ENCODE measurements at places on chromosomes 1 and 21. TPM values are rescaled to one million over a fixed set of nuclear protein-coding genes. Genes with fewer than 3 reads are reported as not detected.

LAD1 gene
- 3.9 TPM for total RNA-seq

NPHS2 gene
- not detected for total RNA-seq

RIPPLY3 gene
- total RNA-seq = not detected

F3 gene
- 36.0 TPM for total RNA-seq

GREM2 gene
- not detected for total RNA-seq

LCE1D gene
- not detected for total RNA-seq

DNA sequence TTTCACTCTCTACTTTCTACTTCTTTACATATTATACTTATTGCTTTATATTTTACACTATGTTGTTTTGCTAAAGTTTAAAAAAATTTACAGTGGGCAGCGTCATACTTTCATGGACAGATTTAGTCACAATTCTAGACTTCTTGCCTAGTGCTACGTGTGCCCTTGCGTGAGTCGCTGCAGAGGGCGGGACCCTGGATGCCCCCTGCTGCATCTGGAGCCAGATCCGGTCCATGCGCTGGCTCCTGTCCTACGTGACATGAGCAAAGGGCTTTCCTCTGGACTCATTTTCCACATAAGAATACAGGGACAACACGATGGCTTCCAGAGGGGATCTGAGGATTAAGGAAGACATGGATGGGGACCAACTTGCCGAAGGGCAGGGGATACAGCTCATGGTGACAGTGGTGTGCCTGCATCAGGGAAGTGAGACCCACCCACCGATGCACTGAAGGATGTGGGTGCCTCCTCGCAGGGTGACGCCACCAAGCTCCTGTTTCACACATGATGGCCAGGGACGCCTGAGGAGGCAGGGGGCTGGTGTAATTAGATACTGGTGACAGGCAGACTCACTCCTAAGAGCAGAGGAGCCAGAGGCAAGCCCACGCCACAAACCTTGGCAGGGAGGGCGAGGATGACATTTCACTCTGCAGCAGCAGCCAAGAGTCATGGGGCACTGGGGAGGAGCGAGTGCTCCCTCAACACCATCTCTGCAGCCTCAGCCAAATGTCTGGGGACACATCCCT, 86.6 kb downstream of the DMRTB1 start:
- H3K4me1 ChIP-seq = peaks cover 7% of the 10 kb centered on the region
- no peak overlapping the region for H3K4me3 ChIP-seq
- H3K27ac ChIP-seq = no peak overlapping the region
- DNase-seq = peak; percentile 29
- no peaks in the 10 kb centered on the region for H3K36me3 ChIP-seq
- peaks cover 30% of the 10 kb centered on the region for H3K27me3 ChIP-seq

GRCh38 chr1:113369040-113369439, 21.3 kb upstream of the MAGI3 start:
- no peak overlapping the region for H3K27ac ChIP-seq
- no peak for DNase-seq
- H3K27me3 ChIP-seq = no peaks in the 10 kb centered on the region
- H3K36me3 ChIP-seq = no peaks in the 10 kb centered on the region
- H3K4me3 ChIP-seq = no peak overlapping the region

DNA sequence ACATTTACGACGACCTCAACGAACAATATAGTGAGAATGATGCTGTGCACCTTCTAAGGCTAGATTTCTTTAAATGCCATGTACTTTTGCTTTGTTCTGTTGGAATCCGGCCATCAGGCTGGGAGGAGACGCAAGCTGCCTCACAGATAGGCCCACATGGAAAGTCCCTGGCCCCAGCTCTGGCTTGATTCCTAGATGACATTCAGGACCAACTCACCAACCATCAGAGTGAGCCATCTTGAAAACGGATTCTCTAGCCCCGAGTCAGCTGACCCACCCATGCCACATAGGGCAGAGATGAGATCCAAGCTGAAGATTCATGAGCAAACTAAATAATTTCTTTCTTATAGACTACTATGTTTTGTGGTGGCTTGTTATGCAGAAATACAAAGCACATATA, 164.4 kb downstream of the ZNF281 start:
- no peaks in the 10 kb centered on the region for H3K27me3 ChIP-seq
- H3K4me3 ChIP-seq = no peak overlapping the region
- H3K27ac ChIP-seq = no peak overlapping the region
- peaks cover 4% of the 10 kb centered on the region for H3K4me1 ChIP-seq
- DNase-seq = peak; percentile 14
- H3K36me3 ChIP-seq = no peaks in the 10 kb centered on the region

DNA sequence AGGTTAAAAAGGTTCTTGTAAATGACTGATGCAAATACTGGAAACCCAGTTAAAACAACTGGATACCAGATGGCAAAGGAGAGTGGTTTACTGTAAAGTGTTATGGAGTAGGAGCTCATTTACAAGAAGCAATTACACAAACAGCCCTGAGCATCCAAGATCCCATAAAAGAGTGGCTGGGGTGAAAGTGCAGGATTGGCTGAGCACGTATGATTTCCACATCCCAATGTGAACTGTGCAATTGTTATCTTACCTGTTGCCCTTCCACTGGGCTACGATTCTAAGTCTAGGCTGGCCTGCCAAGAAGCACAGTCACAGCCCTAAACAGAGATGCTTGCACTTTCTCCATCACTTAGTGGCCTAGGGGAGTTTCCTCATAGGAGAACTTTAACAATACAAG, 277.6 kb upstream of the RUNX1 start:
- H3K4me3 ChIP-seq = no peak overlapping the region
- H3K4me1 ChIP-seq = no peaks in the 10 kb centered on the region
- peaks cover 3% of the 10 kb centered on the region for H3K27me3 ChIP-seq
- H3K27ac ChIP-seq = no peak overlapping the region

- H3K27me3 ChIP-seq = no peaks in the 10 kb centered on the region
- no peak overlapping the region for H3K27ac ChIP-seq
- no peaks in the 10 kb centered on the region for H3K36me3 ChIP-seq
- no peak for DNase-seq
- H3K4me3 ChIP-seq = no peak overlapping the region
These were observed 3.2 kb upstream of the TMEM63A start for GRCh38 chr1:225885336-225885735.

GRCh38 chr1:220873868-220874655, 5.2 kb upstream of the HLX start:
- H3K36me3 ChIP-seq = no peaks in the 10 kb centered on the region
- no peak overlapping the region for H3K4me3 ChIP-seq
- peak; percentile 79 for DNase-seq
- H3K4me1 ChIP-seq = peaks cover 43% of the 10 kb centered on the region
- peaks cover 6% of the 10 kb centered on the region for H3K27me3 ChIP-seq
- no peak overlapping the region for H3K27ac ChIP-seq

DNA sequence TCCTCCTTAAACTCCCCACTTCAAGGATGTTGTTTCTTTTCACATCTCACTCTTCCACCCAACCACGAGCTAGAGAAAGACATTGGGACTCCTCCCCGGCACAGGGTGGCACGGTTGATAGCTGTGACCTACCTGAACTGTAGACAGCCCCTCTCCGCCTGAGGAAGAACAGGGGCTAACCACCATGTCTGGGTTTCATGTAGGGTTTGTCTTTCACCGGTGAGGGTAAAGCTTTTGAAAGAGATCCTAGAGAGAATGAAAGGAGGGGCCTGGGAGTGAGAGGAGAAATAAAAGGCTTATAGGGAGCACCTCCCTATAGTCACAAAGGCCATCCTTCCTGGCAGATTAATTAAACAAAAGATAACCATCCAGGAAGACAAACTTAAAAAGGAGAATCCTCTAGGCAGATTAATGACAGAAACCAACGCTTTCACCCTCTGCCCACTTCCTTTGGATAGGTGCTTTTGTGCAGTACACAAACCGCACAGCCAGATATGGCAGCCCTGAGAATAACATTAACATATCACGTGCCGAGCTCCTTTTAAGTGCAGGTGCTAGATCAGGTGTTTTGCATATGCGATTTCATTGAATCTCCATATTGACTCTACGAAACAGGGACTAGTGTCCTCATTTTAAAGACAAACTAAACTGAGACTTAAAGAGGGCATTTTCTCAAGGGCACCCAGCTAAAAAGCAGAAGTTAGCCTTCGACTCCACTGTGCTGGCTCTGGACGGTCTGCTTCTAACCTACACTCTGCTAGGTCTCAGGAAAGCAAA, 178.1 kb upstream of the RUNX1 start:
- peaks cover 9% of the 10 kb centered on the region for H3K4me1 ChIP-seq
- DNase-seq = no peak
- no peaks in the 10 kb centered on the region for H3K27me3 ChIP-seq
- no peaks in the 10 kb centered on the region for H3K36me3 ChIP-seq

DNA sequence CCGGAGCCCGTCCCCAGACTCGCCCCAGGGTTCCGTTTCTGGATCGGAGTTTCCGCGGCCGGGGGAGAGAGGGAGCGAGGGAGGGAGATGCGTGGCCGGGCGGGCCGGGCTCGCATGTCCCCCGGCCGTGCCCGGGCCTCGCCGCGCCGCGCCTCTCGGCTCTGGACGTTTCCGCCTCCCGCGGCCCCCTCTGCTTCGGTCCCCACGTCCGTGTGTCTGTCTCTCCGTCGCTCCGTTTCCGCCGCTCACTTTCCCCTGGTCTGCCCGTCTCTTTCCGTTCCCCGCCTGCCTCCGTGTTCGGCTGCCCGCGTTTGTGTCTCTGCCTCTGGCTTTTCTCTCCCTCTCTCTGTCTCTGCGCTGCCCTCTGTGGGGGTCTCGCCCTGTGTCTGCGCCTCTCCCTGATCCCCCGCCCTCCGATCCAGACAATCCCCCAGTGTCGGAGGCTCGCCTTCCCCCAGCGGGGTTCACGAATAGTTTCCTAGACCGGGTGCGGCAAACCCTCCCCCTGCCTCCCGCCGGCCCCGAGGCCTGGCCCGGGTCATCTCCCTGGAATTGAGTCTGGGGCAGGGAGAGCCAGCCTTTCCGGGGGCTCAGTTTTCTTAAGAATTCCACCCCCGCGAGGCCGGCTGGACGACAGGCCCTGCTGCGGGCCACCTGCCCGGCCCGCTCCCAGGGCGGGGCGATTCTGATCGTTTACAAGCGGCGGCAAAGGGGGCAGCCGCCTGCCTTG, 735 bp downstream of the NBL1 start:
- peak overlapping the region; percentile 92 for H3K27ac ChIP-seq
- H3K27me3 ChIP-seq = no peaks in the 10 kb centered on the region
- peak overlapping the region; percentile 72 for H3K4me3 ChIP-seq
- H3K4me1 ChIP-seq = peaks cover 32% of the 10 kb centered on the region
- H3K36me3 ChIP-seq = no peaks in the 10 kb centered on the region

DNA sequence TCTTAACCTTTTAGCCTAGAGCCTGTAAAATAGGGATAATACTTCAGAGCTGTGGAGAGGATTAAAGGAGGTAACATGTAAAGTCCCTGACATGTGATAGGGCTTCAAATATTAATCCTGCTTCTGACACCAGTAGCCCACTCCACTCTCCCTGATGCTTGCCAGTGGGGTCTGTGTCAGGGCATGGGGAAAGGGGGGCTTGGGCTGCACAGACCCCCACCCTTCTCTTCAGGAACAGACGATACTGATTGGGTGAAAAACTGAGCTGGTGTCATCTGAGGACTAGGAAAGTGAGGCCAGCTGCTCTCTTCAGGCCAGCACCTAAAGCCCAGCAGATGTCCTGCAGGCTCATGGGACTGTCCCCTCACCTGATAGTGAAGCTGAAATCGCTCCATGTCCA, 27.0 kb upstream of the MEF2D start:
- H3K4me3 ChIP-seq = no peak overlapping the region
- H3K27me3 ChIP-seq = no peaks in the 10 kb centered on the region
- no peak for DNase-seq
- H3K36me3 ChIP-seq = no peaks in the 10 kb centered on the region

DNA sequence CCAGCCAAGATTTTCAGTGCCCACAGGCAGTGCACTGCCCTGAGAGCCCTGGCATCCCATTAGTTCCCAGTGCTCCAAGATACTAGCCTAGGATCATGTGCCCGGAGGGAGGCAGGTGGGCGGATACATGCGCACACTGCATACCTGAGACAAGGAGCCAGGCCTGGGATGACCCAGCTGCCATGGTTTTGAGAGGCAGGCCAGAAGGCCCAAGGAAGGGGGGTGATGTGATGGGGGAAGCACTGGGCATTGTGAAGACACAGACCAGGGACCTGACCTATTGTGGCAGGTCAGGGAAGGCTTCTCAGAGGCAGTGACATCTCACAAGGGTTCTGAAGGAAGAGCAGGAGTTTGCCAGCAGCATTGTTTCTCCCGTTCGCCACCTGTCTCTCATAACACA, 3.6 kb downstream of the ZC3H12A start:
- no peak for DNase-seq
- peak overlapping the region; percentile 93 for H3K27ac ChIP-seq
- H3K27me3 ChIP-seq = no peaks in the 10 kb centered on the region
- peaks cover 6% of the 10 kb centered on the region for H3K36me3 ChIP-seq
- H3K4me3 ChIP-seq = peak overlapping the region; percentile 92

GRCh38 chr1:181135437-181135731, 46.9 kb downstream of the IER5 start:
- no peaks in the 10 kb centered on the region for H3K27me3 ChIP-seq
- no peaks in the 10 kb centered on the region for H3K36me3 ChIP-seq
- H3K4me3 ChIP-seq = no peak overlapping the region

Data from heart right ventricle (tissue), 16 donors.